ENCODE measurements at places on chromosomes 2 and 18.

DNA sequence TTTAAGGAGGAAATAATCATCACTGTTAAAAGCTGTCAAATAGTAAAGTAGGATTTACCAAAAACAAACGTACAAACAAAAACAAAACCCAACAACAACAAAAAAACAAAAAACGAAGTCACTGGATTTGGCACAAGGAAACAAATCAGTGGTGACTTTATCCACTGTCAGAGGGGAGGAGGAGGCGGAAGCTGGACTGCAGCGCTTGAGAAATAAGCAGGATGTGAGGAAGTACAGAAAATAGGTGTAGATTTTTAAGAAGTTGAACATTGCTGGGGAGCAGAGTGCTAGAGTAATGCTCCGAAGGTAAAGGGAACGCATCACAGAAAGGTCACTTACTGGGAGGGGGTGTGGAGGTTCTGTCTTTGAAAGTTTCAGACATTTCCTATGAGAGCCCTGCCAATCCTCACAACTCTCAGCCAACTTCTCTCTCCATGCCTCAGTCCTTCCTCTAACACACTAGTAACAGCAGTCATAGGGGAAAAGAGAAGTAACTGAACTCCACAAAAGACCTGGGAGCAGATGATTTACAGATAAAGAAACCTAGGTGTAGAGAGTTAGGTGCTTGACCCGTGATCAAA is 220.2 kb upstream of the SMAD7 start:
- DNase-seq = no peak

- DNase-seq = no peak
Measured at GRCh38 chr2:106185475-106186184, 8.5 kb downstream of the UXS1 start.

DNA sequence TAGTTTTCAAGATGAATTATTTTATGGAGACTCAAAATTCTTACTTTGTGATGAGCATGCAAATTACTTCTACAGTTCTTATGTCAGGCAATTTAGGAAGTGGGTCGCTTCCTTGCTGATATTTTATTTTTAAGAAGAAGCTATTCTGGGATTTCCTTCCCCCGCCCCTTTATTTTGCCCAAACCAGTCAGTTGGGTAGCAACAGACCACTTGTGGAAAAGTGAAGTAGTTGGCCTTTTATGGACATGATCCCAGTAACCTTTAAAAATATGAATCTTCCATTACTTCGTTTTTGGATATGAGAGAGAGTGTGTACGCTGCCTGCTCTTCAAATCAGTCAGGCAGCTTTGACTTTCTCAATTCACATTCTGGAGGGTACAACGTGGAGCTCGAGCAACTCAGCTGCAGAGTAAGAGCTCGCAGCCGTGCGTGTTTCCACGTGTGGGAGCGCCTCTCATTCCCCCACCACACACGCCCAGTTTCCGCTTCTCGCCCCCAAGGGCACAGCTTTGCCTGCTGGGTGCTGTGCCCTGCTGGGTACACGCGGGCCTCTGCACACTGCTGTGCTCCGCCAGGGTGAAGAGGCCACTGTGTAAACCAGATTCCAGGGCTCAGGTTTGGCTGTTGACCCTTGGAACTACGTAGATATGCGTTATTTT is 92.6 kb downstream of the ITGB1BP1 start:
- no peak for DNase-seq

DNA sequence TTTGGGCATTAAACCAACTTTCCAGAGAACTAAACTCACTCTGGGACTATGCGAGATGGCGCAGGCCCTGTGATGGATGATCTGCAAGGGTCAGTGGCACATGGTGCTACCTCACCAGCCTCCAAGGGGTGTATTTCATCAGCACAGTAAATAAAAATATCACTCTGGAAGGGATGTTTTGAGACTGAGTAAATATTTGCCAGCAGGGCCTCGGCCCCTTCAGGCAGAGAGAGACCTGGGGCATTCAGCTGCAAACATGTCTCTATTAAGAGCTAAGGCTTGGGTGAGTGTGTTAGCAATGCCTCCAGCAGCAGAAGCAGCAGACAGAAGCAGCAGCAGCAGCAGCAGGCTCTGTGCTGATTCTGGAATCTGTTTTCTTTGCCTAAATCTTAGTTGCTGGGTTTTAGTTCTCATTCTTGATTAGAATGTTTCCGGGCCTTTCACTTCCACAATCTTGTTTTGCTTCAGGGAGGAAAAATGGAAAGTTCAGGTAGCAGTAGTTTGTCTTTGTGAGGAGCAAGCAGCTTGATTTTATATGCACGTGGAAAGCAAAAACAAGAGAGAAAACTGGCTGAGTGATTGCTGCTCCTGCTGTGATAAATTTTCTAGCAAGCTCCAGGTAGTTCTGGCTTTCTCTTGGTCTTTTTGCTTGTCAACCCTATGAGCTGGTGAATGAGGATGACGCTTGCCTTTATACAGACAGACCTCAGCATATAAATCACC is 18.6 kb downstream of the ADCYAP1 start:
- DNase-seq = no peak

All from activated CD4-positive, CD25-positive, alpha-beta regulatory T cell treated with anti-CD3 and anti-CD28 coated beads, Interleukin-2, amount 50 U/mL, for 16 hours (primary cell).